ENCODE measurements at places on chromosomes 6 and 20.

- DNase-seq: no peak
Measured at GRCh38 chr6:140620496-140620895, 1246.0 kb upstream of the CITED2 start.

GRCh38 chr20:63017076-63017825 lies 10.5 kb upstream of the BHLHE23 start:
- no peak for DNase-seq

- DNase-seq: peak; percentile 34
Measured at GRCh38 chr20:53737396-53738038, 143.9 kb upstream of the ZNF217 start.

DNA sequence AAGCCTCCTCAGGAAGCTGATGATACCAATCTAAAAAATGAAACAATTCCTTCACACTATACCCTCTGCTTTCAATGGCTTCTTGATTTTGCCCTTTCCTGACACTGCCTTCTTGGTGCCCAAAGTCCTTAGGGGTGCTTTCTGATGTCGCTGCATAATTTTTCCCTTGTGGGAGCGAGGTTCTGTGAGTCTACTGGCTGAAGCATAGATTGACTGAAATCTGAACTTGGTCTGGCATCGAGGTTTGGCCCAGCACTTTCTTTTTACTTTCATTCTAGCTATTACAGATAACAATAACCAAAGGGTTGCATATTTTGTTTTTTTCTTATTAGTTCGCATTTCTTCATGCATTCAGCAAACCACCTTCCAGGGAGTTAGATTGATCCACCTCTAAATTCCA lies 65.8 kb downstream of the E2F3 start:
- no peak for DNase-seq

GRCh38 chr6:48087448-48087847 lies 23.5 kb downstream of the PTCHD4 start:
- no peak for DNase-seq

DNA sequence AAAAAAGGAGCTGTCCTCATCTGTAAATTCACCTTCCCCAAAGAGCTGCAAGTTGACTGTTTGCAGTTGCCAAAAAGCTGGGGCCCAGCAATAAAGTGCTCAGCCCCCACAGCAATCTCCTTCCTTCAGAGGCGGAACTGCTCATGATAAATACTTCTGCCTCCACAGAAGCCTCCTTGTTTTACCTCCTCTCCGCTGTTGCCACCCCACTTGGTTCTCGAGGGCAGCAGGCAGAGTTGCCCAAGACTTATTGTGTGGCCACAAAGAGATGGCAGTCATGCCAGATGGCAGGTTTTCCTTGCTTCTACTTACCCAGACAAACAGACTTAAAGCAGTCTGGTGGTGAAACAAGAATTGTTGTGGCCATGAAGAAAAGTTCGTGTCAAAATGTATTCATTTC lies 66.3 kb downstream of the SLX4IP start:
- DNase-seq: no peak

DNA sequence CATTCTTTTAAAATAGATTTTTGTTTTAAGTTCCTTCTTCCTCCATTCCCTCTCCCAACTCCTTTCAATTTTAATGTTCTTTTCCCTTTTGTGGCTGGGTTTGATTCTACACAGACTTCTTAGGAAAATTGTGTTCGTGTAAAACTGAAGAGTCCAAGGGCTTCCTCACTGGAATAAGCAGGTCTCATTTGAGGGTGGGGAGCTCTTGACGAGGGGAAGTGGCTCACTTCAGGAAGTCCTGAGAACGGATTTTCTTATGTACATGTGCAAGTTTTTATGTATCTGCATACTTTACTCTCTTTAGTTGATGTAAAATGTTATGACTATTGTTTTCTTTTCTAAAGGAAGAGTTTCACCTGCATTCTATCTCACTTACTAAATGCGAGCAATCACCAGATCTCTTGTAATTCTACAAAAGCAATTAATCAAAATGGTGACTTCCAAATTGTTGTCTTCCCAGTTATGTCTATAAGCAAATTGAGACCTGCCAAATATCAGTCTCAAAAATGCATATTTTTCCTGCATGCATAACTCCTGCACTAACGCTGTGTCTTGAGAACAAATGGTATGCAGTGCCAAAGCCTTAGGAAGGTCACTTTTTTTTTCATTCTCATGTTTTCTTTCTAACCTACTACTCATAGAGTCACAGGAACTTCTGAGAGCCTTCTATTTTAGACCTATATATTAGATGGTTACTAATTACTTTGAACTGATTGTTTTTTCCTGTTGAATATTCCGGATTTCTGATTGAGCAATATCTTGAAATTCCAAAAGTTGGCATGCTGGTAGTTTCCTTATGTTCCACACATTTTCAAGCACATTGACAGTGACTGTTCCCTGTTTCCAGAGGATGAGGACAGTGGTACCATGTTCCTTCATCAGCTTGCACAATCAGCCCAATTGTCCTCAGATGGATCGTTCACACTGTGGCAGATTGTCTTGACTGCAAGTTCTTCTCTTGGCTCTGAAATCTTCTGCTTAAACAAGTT lies 251.9 kb upstream of the PRDM1 start:
- DNase-seq: no peak

DNA sequence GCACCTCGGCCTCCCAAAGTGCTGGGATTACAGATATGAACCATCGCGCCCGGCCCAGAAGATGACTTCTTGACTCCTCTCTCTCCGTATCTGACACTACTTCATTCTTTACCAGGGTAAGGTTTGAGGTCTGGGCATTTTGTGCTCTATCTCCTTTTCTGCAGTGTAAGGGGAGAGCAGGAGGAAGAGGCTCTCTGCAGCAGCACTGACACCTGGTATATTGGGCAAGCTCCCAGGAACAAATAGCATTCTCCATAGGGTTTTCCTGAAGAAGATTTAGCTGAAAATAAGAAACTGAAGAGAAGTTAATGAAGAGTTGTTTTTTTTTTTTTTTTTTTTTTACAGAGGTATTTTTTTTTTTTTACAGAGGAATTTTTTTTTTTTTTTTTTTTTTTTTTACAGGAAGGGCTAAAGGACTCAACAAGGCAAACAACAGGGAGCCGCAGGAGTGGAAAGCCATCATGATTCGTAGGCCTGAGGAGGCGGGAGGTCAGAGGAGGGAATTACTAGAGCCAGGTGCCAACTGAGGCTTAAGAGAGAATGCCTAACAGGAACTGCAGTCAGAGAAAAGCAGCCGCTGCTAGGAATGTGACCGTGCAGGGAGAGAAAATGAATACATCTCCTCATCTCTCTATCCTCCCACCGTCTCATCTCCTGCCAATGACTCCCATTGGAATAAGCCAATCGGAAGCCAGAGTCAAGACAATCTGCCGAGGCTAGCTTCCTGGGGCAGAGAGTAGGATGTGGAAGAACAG lies 34.7 kb upstream of the ADGRF4 start:
- no peak for DNase-seq

GRCh38 chr6:7727946-7728854 lies 2.3 kb downstream of the BMP6 start:
- DNase-seq: peak; percentile 48

DNA sequence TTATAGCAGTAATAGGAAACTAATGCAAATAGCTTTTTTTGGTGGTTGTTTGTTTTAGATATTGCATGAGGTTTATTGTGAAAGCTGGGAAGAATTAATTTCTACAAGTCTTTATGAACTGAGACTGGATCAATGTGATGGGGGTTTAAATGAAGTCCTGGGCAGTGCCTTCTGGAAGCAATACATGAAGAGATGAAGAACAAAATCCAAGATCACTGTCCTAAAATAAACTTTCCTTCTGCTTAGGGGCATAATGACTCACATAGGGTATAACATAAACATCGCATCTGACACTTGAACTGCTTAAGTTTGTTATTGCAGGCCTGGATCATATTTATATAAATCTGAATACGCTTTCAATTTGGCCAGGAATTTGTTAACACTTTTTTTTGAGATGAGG lies 20.9 kb upstream of the SHLD1 start:
- DNase-seq: no peak

GRCh38 chr6:82015043-82015442 lies 232.5 kb downstream of the IBTK start:
- no peak for DNase-seq

- no peak for DNase-seq
Measured at GRCh38 chr20:3545401-3545925, 74.6 kb downstream of the ATRN start.

DNA sequence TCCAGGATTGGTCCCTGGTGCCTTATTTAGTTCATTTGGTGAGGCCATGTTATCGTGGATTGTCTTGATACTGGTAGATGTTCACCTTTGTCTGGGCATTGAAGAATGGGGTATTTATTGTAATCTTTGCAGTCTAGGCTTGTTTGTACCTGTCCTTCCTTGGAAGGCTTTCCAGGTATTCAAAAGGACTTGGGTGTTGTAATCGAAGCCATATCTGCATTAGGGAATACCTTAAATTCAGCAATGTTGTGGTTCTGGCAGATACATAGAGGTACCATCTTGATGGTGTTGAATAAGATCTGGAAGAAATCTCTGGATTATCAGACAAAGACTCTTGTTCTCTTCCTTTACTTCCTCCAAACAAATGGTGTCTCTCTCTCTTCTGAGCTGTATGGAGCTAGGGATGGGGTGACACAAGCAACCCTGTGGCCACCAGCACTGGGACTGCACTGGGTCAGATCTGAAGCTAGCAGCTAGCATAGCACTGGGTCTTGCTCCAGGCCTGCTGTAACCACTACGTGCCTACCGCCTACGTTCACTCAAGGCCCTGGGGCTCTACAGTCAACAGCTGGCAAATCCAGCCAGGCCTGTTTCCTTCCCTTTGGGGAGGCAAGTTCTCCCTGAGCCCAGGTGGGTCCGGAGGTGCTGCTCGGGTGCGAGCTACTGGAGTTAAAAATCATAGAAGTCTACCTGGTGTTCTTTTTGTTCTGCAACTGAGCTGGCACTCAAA lies 261.1 kb upstream of the CITED2 start:
- no peak for DNase-seq

DNA sequence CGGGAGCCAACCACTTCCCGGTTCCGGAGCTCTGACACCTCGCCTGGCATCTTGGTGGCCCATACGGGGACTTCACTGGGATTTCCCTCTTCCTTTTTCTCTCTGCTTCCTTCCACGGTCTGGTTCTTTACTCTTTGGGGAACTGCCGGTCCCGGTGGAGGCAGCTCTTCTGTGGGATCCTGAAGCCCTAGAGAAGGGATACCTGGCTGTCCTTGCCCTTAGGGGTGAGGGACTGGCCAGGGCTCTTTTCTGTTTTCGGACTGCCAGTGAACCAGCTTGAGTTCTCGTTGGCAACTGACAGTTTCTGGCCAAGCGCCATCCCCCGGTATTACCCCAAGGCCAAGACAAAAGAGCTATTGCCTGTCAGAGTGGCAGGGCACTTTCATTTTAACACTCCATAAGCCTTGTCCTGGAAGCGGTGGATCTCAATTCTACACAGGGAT lies 880 bp upstream of the CPXM1 start:
- no peak for DNase-seq

GRCh38 chr6:14100138-14100537 lies 17.4 kb upstream of the CD83 start:
- no peak for DNase-seq

Measured in NCI-H524 (cell line).